ENCODE measurements at places on chromosomes 1 and 21.

DNA sequence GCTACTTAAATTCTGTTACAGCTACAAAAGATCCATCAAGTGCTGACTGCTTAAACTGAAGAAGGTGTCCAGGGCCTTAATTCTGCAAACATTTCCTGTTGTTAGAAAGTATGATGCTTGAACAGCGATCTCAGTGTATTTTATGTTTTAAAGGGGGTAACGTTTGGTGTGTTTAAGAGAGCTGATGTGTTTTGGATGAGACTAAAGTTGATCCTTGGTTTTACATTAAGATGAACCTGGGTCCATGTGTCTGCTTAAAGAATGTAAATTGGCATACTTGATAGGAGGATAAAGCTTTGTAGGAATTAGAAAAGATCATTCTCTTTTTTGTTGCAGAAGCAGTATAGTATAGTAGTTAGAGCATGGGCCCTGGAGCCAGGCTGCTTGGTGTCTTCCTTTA lies 3.6 kb downstream of the IER5 start:
- DNase-seq, result no peak

DNA sequence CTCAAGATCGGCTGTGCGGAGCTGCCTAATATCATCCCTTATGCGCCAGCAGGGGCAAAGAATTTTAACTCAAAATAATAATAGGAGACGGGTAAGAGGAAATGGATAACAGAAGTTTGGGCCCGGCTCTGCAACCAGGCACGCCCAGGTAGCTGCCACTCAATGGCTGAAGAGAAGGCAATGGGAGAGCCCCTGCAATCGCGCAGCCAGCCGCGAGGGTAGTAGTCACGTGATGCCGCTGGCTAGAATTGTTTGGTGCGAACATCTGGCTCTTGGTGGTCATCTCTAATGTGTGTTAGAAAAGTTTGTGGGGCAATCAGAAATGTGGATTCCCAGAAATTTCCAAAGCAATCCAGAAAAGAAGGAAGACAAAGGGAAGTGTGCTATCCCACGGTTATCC lies 12.3 kb downstream of the BARHL2 start:
- DNase-seq, result no peak

DNA sequence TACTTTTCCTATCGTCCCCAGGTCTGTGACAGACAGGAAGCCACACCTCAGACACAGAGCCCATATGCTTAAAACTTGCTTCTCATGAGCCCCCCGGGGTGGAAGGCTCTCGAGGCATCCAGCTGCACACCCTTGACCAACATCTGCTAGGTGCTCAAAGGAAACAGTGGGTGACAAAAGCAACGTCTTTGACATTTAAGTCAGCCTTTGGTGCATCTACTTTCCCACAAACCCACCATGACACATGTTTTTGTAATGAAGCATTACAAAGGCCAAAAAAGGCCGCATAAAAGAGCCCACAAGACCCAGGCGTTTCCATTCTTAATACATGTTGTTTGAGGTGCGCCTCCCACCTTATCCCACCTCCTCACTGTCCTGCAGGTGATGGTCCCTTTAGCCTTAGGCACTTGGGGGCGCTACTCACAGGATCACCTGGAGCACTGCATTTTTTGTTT lies 11.8 kb upstream of the FASLG start:
- DNase-seq, result no peak

DNA sequence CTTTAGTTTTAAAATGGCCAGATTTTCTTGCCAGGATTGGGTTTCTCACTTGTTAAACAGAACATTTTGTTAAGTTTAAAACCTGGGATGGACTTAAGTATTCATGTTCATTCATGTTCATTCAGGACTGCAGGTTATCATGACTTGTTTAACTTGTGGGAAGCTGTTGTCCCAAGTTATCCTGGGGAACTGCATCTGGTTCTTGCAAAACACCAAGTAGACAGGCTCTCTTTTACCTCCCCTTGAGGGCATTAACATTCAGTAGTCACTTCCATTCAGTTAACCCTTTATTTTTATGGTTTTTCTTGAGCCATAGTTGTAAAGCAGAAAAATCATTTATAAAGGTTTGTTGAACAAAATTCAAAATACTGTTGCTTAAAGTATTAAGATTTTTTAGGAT lies 8.1 kb downstream of the SOD1 start:
- no peak for DNase-seq

- DNase-seq, result no peak
These were observed 7.3 kb downstream of the SSU72 start for GRCh38 chr1:1567152-1567875.

DNA sequence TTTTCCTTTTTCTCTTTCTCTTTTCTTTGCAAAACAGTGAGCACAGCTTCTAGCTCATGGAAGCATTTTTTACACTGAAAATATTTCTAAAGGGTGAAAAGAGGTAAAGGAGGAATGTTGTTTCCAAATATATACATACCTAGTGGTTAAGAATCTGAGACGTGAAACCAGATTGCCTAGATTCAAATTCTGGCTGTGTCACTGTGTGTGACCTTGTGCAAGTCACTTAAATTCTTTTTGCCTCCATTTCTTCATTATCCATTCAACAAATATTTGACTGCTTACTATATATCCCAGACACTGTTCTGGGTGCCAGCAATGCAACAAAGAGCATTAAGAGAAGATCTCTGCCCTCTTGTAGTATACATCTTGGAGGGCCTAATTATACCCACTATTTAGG lies 53.3 kb downstream of the ZFYVE9 start:
- DNase-seq, result peak; percentile 62

DNA sequence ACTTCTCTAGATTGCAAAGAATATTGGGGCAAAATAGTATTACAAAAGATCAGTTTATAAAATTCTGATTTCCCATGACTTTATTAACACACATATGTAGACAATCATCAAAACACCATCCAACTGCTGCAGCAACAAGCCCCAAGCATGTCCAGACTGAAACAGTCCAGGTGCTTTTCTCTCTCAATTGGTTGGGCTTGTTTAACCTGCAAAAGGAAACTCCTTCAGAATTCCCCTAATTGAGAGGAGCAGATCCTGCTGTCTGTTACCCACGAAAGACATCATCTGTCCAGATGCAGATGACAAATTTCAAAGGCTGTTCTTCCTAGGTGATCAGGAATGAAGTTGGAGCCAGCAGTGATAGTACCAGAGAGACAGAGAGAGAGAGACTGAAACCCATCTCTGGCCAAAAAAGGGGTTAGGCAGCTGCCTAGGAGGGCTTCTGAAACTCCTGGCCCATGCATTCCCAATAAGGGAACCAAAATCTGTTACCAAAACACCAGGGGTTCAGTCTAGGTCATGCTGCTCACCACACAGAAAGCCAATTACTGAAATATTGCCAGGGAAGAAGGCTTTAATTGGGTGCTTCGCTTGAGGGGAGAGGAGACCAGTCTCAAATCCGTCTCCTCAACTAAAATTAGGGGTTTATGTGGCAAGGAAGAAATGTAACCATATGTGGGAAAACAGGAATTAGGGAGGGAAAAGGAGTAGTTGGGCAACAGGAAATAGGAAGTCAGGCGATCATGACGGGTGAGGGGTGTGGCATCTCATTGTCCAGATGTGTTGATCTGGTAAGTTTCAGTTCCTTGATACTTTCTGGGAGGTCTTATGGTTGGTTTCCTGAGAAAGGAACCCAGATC lies 34.7 kb upstream of the RGL1 start:
- DNase-seq, result no peak

GRCh38 chr1:210535761-210536160 lies 207.1 kb downstream of the HHAT start:
- no peak for DNase-seq

- peak; percentile 72 for DNase-seq
These were observed at the start of gene NUDT17 for GRCh38 chr1:145845514-145846161. Gene NUDT17 (plus strand): TSS chr1:145845630. CDS start chr1:145845641, 11 bp downstream.

Measured in fibroblast of upper back skin (primary cell).